ENCODE measurements at places on chromosomes 5 and 9. TPM values are rescaled to one million over a fixed set of nuclear protein-coding genes. Genes with fewer than 3 reads are reported as not detected.

- no peak for DNase-seq
Measured at GRCh38 chr5:159031513-159031912, 68.2 kb downstream of the EBF1 start.

Gene TLR4
- 9.0 TPM for polyA plus RNA-seq

DNA sequence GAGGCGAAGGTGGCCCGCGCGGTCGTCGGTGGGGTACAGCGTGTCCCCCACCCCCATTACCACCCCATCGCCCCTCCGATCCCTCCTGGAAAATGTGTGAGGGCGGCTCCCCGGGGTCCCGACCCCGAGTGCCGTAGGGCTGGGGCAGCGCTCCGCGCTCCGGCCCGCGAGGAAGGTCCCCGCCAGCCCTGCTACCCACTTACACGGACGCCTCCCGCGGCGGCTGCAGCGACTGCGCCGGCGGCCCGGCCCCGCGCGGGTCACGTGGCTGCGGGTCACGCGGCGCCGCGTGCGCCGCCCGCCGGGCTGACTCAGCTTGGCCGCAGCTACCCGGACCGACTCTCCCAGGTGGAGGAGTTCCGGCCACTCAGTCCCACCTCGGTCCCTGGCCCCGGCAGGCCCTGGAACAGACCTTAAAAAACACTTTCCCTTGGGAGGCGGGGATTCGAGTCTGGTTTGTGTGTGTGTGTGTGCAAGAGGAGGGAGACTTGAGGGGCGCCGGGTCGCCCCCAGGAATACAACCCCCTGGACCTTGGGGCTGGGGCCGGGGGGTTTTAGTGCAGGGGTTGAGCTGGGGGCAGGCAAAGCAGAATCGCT is at the start of gene GNPDA1:
GNPDA1 (minus strand) TSS at position 236 of the 597 bp plus-strand sequence. CDS start 992 bp downstream, outside the sequence.
- DNase-seq = peak; percentile 66

GRCh38 chr5:142317173-142317572 is 7.6 kb downstream of the SPRY4 start:
- no peak for DNase-seq

Gene CEL
- polyA plus RNA-seq = 4.8 TPM

- peak; percentile 47 for DNase-seq
Measured at GRCh38 chr5:125550274-125550673, 803.8 kb upstream of the ZNF608 start.

Gene PCDHA9
- 0.04 TPM for polyA plus RNA-seq

DNA sequence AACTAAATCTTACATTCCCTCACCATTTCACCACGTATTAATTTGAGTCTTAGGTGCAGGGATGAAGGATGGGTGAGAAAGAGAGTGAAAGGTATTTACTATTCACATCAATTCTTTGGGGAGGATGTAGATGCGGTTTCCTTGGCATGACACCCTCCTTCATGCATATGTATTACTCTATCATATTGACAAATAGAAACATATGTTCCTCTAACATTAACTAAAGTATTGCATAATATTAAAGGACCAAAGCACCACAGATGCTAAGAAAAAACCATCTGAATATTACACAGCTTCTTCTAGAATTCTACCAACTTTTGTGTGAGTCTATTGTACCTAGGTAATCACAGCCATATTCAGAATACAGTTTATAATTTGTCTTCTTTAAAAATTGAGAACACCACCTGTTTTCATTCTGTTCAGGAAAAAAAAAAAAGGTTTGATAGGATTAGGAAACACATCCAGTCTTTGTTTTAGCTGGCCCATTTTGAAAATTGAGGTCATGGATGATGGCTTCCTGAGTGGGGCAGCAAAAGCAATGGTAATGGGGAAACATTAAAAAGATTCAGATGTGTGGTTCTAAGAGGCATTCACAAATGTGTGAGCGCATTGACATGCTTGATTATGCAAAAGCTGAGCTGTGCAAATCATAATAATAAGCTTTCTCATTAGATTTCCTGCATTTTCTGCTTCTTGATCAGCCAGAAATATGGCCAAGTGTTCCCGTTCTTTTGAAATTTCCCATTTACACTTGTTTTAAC is 1011.5 kb upstream of the NUDT12 start:
- DNase-seq = no peak

DNA sequence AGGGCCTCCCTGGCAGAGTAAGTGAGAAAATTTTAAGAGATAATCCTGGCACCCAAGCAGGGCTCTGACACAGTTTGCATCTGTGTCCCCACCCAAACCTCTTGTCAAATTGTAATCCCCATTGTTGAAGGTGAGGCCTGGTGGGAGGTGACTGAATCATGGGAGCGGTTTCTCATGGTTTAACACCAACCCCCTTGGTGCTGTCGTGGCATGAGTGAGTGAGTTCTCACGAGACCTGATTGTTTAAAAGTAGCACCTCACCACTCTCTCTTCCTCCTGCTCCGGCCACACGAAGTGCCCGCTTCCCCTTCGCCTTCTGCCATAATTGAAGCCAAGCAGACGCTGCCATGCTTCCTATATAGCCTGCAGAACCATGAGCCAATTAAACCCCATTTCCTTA is 80.1 kb downstream of the FBXW11 start:
- DNase-seq = no peak

DNA sequence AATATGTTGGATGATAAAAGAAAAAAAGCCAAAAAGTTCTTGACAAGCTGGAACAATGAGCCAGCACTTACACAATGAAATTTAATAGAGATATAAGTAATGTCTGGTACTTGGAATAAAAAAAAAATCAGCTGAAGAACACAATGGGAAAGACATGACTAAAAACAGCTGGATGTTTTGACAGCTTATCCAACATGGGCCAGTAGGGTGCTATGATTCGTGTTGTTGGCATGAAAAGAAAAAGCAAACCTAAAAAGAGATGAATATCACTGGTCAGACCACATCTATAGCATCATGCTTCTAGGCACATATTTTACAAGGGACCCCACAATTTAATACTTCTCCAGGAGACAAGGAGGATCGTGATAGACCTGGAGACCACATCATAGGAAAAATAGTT is 175.3 kb downstream of the ARL15 start:
- DNase-seq = no peak

GRCh38 chr9:113682297-113682771 is 193.8 kb upstream of the ZNF618 start:
- peak; percentile 71 for DNase-seq

Gene CSNK1A1
- 190 TPM for polyA plus RNA-seq

GRCh38 chr5:97297704-97298091 is 114.7 kb upstream of the RIOK2 start:
- DNase-seq = no peak

DNA sequence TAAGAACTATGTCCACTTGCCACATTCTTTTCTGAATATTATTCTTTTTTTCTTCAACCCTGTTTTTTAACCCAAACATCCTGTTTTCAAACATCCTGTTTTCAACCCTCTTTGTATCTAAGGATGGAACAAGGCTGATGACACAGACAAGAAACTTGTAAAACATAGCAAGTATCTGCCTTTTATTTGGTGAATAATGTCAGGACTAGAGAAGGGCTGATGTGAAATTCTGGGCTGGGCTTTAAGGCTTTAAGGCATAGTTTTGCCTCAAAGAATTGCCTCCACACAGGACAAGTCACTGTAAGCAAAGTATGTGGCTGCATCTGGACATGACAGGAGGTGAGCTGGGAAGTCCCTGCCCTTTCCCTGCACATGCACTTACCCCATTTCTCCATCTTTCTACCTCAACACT is 42.5 kb upstream of the RIC1 start:
- no peak for DNase-seq

GRCh38 chr9:121660876-121661275 is 9.4 kb downstream of the DAB2IP start:
- no peak for DNase-seq

Gene ASPN
- 13.9 TPM for polyA plus RNA-seq

DNA sequence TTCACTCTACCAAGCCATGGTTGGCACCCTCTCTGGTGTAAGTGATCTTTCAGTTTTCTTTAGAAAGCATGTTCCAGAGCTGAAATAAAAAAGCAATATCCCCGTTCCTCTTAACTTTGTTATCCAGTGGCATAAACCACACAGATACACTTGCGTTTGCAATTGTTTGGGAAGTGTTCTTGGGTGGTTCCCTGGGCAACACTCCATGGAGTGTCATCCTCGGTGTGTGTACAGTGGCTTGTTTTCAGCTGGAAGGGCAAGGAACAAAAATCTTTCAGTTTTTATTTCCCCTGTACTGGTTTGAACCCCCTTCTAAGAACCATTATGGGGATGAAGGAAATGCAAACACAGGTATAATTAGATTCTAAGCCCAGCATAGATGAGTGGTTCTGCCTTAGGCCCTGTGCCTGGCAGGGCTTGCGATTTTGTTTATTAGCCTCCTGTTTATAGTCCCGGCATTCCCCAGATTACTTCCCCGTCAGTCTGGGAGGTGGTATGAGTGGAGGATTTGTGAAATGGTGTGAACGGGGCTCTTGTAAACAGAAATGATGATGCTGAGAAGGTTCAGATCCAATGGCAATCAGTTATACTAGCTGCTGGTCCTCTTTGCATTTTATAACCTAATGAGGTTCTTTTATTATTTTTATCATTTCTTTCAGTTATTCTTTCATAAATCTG is 76.0 kb upstream of the CD180 start:
- no peak for DNase-seq

DNA sequence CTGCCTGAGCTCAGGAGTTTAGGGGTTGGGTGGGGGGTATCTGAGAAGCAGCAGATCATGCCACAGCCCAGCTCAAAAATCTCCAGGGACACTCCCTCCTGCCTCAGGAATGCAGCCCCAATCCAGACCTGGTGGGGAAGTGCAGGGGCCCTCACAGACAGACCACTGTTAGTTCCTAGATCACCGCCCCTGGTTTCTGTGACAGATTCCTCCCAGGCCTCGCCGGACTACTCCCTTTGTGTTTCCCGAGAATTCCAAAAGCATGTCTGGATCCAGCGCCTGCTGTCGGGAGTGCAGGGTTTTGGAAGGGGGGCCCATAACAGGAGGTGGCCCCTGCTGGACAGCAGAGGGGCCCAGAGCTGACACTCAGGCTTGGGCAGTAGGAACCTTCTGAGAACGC is 74.5 kb downstream of the CTSL start:
- no peak for DNase-seq

DNA sequence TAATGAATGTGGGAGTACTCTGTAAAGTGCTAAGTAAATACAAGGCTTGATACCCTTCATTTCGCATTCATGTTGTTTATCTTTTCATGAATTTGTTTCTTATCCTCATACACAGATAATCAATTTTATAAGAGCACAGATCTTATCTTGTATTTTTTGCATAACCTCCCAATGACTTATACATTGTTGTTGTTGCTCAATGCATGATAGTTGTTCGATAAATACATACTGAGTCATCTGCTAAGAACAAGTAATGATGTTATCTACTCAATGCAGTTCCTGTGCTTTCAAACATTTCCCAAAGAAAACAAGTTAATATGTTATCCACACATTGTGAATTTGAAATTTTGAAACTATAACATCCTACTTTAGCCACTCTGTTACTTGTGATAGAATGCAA is 60.7 kb downstream of the TAF11L14 start:
- no peak for DNase-seq

Gene MAMDC2
- 6.6 TPM for polyA plus RNA-seq

GRCh38 chr5:39208471-39208870 is 10.9 kb downstream of the FYB1 start:
- DNase-seq = no peak

Gene KIAA1191
- 148 TPM for polyA plus RNA-seq

Gene CER1
- 0.50 TPM for polyA plus RNA-seq

GRCh38 chr5:96214442-96215197 is 218.4 kb downstream of the PCSK1 start:
- DNase-seq = no peak

DNA sequence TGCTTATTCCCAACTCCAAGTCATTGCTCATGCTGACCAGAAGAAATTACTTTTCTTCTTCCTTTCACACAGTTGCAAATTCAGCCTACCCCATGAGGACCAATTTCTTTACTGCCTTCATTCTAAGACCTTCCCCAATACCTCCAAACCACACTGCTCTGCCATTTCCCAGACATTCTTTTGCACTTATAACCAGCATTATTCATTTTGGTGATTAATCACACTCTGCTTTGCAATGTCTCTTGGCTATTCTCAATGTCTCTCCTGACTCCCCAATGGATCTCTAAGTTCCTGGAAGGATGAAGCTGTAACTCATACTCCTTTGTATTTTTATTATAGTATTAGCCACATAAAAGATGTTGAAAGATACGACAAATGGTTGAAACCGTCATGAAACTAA is 105.7 kb upstream of the RANBP3L start:
- no peak for DNase-seq

DNA sequence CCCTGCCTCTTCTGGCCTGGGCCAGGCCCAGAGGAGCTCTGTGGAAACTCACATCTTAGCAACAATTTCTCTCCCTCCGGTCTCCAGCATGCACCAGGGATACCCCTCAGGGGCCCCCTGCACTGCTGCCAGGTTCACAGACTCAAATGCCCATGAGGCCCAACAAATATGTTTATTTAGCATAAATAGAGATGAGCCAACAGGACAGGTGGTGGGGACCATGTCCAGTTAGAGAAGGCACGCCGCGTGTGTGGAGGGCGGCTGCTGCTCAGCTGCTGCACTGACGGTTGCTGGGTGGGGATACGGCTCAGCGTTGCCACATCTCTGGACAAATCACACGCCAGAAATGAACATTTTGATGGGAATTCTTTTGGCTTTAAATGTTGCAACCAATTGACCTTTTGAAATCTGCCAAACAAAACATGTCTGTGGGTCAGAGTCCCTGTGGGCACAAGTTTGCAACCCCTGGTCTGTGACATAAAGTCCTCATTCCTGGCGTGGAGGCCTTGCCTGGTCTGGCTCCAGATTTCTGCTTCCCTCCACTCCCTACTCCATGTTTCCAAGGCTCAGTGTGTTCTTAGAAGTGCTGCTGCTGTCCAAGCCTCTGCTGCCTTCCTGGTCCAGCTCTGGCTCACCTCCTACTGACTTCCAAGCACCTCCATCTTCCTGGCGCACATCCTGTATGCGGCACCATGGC is 88.9 kb downstream of the AMBP start:
- no peak for DNase-seq

- peak; percentile 71 for DNase-seq
Measured at GRCh38 chr9:112119225-112120029, 55.7 kb downstream of the SUSD1 start.

DNA sequence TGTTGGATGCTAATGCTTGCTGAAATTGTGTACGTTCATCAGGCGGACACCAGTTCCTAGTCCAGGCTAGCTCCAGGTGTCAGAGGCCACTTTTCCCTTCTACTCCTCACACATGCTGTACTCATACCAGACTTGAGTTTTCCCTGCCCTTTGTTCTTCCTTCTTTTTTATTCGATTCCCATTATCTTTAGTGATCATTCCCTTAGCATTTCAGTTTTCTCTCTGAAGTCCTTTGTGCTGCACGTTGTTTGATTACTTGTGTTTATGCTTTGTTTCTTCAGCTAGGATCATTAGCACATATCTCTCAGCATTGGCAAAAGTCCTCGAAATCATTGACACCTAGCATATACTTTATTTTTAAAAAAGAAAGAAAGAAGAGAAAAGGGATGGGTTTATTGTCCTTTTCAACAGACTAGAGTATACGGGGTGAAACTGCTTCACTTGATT is 409 bp upstream of the COX7C start:
- no peak for DNase-seq

Gene FCN1
- polyA plus RNA-seq = 2.5 TPM
